MCF 10A (cell line): ENCODE measurements at places on chromosomes 2 and 18. TPM values are rescaled to one million over a fixed set of nuclear protein-coding genes. Genes with fewer than 3 reads are reported as not detected.

GATA6 gene
- 6.7 and 14.0 TPM in 2 replicates for total RNA-seq

HOXD3 gene
- not detected in 2 replicates for total RNA-seq

ASB18 gene
- not detected in 2 replicates for total RNA-seq

ATP6V1C2 gene
- 0.19 and 0.47 TPM in 2 replicates for total RNA-seq

PREPL gene
- total RNA-seq = 53.0 and 70.0 TPM in 2 replicates

HOXD13 gene
- total RNA-seq = not detected in 2 replicates

ABCB6 gene
- total RNA-seq = 13.8 and 18.8 TPM in 2 replicates

GAL3ST2 gene
- 0.37 TPM in 1 of 2 replicates, not detected in the other for total RNA-seq

KCNF1 gene
- not detected in 2 replicates for total RNA-seq

GAD1 gene
- total RNA-seq = 1.6 and 2.5 TPM in 2 replicates

RND3 gene
- 158 and 182 TPM in 2 replicates for total RNA-seq

CCL20 gene
- total RNA-seq = 18.0 and 34.4 TPM in 2 replicates

CHRND gene
- total RNA-seq = not detected in 2 replicates

CFAP65 gene
- total RNA-seq = not detected in 2 replicates

TNP1 gene
- not detected in 2 replicates for total RNA-seq

AKAIN1 gene
- total RNA-seq = not detected in 2 replicates

NETO1 gene
- 0.82 TPM in 1 of 2 replicates, not detected in the other for total RNA-seq

DNAH7 gene
- total RNA-seq = 0.91 and 0.98 TPM in 2 replicates

MC2R gene
- total RNA-seq = not detected in 2 replicates

ITGA4 gene
- total RNA-seq = 0.19 and 0.42 TPM in 2 replicates

STEAP3 gene
- 23.8 and 25.0 TPM in 2 replicates for total RNA-seq

SAG gene
- not detected in 2 replicates for total RNA-seq

MRO gene
- total RNA-seq = not detected in 2 replicates

GRB14 gene
- 1.5 and 2.0 TPM in 2 replicates for total RNA-seq

GALR1 gene
- total RNA-seq = not detected in 2 replicates

DUSP19 gene
- total RNA-seq = 0.84 and 1.0 TPM in 2 replicates

GALNT5 gene
- total RNA-seq = not detected in 2 replicates

SERPINB3 gene
- total RNA-seq = 0.28 TPM in 1 of 2 replicates, not detected in the other

ACMSD gene
- not detected in 2 replicates for total RNA-seq

CTAGE1 gene
- not detected in 2 replicates for total RNA-seq

KLF11 gene
- 7.1 and 10.0 TPM in 2 replicates for total RNA-seq

KLHL41 gene
- total RNA-seq = 0.34 and 0.35 TPM in 2 replicates

SULT1C4 gene
- total RNA-seq = not detected in 2 replicates

ASPRV1 gene
- total RNA-seq = 0.20 and 0.23 TPM in 2 replicates

TXNDC2 gene
- total RNA-seq = not detected in 2 replicates

RAX gene
- not detected in 2 replicates for total RNA-seq

LCLAT1 gene
- 27.5 and 29.0 TPM in 2 replicates for total RNA-seq

SCN9A gene
- 1.3 and 1.9 TPM in 2 replicates for total RNA-seq

ZC3H6 gene
- total RNA-seq = 16.9 and 18.6 TPM in 2 replicates

GNLY gene
- not detected in 2 replicates for total RNA-seq

ACSL3 gene
- total RNA-seq = 183 and 203 TPM in 2 replicates

CD207 gene
- total RNA-seq = not detected in 2 replicates

NMS gene
- total RNA-seq = not detected in 2 replicates

PLB1 gene
- total RNA-seq = 0.91 and 1.8 TPM in 2 replicates

RPL37A gene
- 4,349 and 4,745 TPM in 2 replicates for total RNA-seq

ZNF396 gene
- 1.2 and 2.0 TPM in 2 replicates for total RNA-seq

SLC19A3 gene
- total RNA-seq = not detected in 2 replicates

NAPG gene
- total RNA-seq = 31.8 and 32.2 TPM in 2 replicates

MBD1 gene
- 203 and 227 TPM in 2 replicates for total RNA-seq

SGO2 gene
- 9.5 and 14.2 TPM in 2 replicates for total RNA-seq

SATB2 gene
- total RNA-seq = 16.5 and 22.2 TPM in 2 replicates

FOXI3 gene
- not detected in 2 replicates for total RNA-seq

CYRIA gene
- 0.35 and 1.2 TPM in 2 replicates for total RNA-seq

TCF23 gene
- not detected in 2 replicates for total RNA-seq

CFAP210 gene
- not detected in 2 replicates for total RNA-seq

RTKN gene
- 49.1 and 63.0 TPM in 2 replicates for total RNA-seq

UGT1A10 gene
- total RNA-seq = not detected in 2 replicates

UGT1A3 gene
- total RNA-seq = not detected in 2 replicates

SEPTIN10 gene
- 78.9 and 105 TPM in 2 replicates for total RNA-seq
